ENCODE measurements at places on chromosomes 1 and 21.

GRCh38 chr1:58783090-58783992, 506 bp downstream of the JUN start:
- DNase-seq, result peak; percentile 8

DNA sequence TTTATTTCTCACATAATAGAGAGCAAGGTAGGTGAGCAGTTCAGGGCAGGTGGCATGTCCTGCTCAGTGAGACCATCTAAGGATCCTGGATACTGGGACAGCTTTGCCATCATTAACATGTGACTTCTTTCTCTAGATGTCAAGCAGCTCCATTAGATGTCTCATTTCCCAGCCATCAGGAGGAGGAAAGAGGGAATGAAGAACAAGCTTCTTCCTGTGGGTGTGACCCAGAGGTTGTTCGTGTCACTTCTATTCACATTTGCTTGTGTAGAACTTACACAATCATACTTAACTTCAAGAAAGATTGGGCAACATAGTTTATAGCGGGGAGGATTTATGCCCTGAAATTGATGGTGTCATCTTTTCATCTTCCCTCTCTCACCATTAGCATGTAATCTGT, 169.2 kb upstream of the B3GALT2 start:
- DNase-seq, result no peak

GRCh38 chr1:70567167-70567566, 156.1 kb downstream of the CTH start:
- DNase-seq, result no peak

- DNase-seq, result no peak
These were observed 37.2 kb upstream of the CRNN start for GRCh38 chr1:152451254-152451653.

- no peak for DNase-seq
These were observed 145.1 kb downstream of the KCNJ6 start for GRCh38 chr21:37771181-37771580.

- DNase-seq, result no peak
These were observed 47.6 kb upstream of the VAV3 start for GRCh38 chr1:108012553-108012952.

GRCh38 chr1:30526652-30527345, 196.6 kb downstream of the MATN1 start:
- DNase-seq, result no peak

DNA sequence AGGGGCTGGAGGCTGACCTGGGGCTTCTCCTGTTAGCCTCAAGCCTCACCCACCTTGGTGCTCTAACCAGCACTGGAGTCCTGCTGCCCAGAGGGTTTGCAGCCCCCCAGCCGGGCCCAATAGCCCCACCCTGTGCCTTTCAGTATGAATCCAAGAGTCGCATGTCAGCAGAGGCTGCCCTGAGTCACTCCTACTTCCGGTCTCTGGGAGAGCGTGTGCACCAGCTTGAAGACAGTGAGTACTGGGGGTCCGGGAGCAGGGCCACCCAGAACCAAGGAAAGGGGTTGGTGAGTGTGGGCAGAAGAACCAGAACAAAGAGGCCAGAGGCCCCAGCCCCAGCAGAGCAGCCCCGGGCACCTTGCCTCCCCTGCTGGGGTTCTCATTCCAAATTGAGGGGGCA, 25.6 kb downstream of the CDK18 start:
- DNase-seq, result no peak

DNA sequence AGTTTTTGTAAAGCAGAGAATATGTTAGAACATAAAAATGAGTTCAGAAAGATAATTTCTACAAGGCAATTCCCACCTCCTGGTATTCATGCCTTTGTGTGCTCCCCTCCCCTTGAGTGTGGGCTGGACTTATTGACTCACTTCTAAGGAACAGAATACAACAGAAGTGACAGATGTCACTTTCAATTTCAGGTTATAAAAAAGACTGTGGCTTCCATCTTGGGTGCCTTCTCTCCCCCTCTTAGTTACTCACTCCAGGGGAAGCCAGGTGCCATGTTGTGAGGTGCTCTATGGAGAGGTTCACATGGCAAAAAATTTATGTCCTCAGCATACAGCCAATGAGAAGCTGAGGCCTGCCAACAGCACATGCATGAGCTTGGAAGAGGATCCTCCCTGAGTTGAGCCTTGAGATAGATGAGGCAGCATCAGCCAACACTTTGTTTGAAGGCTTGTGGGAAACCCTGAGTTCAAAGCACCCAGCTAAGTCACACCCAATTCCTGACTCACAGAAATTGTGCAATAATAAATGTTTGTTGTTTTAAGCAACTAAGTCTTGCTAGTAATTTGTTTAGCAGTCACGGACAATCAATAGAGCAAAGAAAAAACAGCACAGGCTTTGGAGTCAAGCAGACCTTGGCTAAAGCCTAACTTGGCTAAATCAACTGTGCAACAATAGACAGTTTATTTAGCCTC, 73.5 kb upstream of the NGF start:
- DNase-seq, result no peak

DNA sequence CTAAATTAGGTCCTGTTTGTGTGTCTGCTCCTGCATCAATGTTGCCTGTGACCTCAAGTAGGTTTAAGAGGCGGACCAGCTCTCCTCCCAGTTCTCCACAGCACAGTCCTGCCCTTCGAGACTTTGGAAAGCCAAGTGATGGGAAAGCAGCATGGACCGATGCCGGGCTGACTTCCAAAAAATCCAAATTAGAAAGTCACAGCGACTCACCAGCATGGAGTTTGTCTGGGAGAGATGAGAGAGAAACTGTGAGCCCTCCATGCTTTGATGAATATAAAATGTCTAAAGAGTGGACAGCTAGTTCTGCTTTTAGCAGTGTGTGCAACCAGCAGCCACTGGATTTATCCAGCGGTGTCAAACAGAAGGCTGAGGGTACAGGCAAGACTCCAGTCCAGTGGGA, 79.9 kb downstream of the PRDM2 start:
- DNase-seq, result no peak

DNA sequence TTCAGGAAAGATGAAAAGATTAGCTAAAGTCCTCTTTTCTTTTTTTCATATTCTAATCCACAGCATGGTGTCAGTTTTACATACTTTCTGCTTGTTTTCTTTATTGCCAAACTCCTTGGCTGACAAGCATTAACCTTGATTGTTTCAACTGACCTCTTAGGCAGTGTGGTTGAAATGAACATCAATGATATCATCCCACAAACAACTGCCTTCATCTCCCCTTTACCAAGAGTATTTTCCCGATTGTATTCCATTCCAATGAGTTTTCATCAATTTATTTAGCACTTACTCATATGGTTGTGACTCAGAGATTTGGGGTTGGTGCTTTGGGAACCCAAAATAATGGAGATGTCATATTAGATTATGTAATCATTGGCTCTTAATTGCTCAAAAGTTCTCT, 71.8 kb downstream of the SPAG17 start:
- no peak for DNase-seq

DNA sequence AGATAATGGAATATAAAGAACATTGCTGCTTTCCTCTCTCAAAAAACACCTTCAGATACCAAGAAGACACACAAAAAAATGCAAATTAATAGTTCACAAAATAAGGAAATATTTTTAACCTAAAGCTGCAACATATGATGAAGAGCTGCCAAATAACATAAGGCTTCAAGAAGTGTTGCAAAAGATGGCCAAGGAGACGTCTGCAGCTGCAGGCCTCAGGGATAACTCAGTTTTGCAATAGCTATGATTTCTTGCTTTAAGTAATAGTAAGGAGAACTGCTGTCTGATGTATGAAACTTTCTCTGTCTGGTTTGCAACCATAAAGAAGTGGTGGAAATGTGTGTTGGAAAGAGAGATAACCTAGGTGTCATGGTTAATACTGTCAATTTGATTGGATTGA, 1237.5 kb downstream of the MRPL39 start:
- DNase-seq, result no peak

DNA sequence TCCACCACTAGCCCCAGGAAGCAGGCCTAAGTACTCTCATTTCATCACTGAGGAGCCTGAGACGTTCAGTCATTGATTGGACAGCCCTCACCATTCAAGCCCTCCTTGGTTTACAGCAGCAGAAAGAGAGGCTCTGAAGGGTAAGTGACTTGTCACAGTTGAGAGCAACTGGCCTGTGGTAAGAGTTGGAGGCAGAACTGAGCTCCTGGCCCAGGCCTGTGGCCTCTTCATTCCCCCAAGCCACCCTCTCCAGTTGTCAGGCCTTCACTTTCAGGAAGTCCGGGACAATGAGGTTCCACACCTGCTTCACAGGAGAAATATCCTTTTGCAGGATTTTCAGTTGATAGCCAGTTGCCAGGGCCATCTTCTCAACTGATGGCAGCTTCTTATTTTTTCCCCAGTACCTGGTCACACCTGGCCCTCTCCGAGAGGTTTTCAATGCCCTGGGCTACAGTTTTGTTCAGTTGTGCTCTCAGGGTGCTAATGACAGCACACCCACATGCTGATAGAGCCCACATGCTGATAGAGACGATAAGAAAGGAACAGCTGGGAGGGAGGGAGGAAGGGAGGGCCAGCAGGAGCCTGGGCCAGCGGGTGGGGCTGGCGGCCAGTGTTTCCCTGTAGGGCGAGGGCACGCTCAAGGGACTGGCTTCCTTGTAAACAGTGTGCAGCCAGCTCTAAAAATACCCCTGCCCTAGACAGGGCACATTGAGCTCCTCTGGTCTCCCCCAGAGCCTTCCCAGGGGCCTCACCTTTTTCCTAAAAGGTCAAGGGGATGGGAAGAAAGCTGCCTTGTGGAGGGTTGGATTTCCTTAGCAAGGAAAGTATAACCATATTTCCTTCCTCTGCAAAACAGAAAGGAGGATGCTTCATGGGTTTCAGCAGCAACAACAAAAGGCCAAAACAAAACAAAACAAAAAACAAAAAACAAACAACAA, 112.7 kb upstream of the JUN start:
- DNase-seq, result no peak

DNA sequence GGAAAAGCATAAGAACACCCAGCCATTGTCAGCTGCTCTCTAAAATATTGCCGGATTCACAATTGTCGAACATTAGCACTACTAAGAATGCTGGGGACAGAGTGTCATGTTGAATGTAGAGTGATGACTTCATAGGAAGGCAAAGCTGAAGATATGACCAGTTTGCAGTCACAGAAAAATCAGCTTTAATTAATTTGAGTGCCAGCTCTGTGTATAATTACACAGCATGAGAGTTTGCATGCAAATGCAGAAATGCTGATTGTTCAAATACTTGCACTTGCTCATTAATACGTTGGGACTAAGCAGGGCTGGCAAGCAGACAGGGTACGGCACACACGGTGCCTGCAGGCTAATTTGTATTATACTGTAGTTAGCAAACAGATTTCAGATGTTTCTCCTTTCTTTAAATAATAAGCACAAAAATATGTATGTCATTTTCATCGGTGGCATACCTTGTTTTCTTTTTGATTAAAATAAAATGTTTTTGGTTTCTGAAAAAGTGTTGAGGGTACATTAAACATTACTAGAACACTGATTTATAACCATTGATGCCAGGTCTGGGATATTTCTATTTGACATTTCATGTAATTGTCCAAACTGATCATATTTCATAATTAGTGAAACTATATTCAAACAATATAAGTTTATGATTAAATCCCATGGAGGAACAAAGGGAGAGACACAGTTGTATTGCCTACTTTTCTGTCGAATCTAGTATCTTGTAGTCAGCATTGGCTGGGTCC, 99.8 kb upstream of the ADGRL2 start:
- DNase-seq, result no peak

DNA sequence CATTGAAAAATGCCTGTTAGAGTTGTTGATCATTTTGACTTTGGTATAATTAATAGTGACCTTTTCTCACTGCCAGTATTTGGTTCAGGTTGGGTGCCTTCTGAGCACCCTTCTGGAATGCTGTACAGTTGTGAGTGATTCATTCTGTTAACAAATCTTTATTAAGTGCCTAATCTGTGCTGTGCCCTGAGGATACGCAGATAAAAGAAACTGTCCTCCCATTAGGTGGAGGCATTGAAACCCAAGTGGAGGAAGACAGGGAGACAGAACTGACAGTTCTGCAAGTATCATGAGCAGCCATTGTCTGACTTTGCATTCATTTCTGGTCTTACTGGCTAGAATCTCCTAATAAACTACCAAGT, 76.1 kb upstream of the ZNF326 start:
- DNase-seq, result no peak

GRCh38 chr1:84424513-84425149, 26.3 kb downstream of the DNASE2B start:
- no peak for DNase-seq

DNA sequence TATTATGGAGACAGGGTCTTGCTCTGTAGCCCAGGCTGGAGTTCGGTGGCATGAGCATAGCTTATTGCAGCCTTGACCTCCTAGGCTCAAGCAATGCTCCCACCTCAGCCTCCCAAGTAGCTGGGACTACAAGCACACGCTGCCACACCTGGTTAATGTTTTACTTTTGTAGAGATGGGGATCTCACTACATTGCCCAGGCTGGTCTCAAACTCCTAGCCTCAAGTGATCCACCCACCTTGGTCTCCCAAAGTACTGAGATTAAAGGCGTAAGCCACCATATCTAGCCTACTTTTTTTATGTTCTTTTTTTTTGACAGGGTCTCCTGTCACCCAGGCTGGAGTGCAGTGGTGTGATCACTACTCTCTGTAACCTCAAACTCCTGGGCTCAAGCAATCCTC, 5.9 kb upstream of the BCL2L15 start:
- no peak for DNase-seq

DNA sequence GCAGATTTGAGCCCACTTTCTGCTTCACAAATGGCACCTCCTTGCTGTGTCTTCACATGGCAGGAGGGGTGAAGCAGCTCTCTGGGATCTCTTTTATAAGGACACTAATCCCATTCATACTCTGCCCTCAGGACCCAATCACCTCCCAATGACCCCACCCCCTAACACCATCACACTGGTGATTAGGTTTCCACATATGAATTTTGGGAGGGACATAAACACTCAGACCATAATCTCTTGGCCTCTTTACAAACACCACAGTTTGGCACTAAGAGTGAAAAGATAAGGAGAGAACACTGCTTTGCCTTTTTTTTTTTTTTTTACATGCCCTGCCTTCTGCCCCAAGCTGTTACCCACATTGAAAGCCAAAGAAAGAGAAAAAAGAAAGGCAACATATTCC, 166.2 kb upstream of the NFIA start:
- DNase-seq, result no peak

- DNase-seq, result no peak
These were observed 33.2 kb upstream of the RUNX3 start for GRCh38 chr1:24963099-24963872.

- DNase-seq, result no peak
These were observed 321.0 kb downstream of the PTBP2 start for GRCh38 chr1:97042551-97042950.

GRCh38 chr1:219629296-219629880, 16.5 kb upstream of the ZC3H11B start:
- no peak for DNase-seq

DNA sequence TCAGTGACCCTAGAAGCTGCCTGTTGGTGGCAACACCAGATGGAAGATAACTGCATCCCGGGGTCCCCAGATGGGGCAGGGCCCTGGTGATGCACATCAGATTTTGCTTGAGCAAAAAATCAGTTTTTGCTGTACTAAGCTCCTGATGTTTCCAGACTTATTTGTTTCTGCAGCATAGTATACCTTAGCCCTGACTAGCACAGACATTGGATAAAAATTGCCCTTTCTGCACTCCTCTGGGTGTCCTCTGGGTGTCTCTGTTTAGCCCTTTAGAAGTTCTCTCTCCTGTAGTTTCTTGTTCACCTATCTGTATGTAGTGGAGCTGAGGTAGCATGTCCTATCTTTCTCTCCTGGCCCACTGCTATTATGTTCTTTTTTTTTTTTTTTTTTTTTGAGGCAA, 30.3 kb upstream of the PLA2G2C start:
- no peak for DNase-seq

- no peak for DNase-seq
These were observed 5.1 kb downstream of the USP16 start for GRCh38 chr21:29029524-29029923.

- no peak for DNase-seq
These were observed at the start of gene VCAM1 for GRCh38 chr1:100719490-100719889. TSS of gene VCAM1 (plus strand) at chr1:100719742. CDS start at chr1:100719861, 119 bp downstream.

GRCh38 chr1:235402457-235403200, 35.4 kb downstream of the TBCE start:
- DNase-seq, result no peak
